SJCRH30 (cell line): ENCODE measurements at places on chromosomes 5 and 9. TPM values are rescaled to one million over a fixed set of nuclear protein-coding genes. Genes with fewer than 3 reads are reported as not detected.

Gene GABRA6
- not detected in 2 replicates for total RNA-seq

Gene CSF2
- total RNA-seq, result not detected in 2 replicates

Gene SLC24A2
- total RNA-seq, result not detected in 2 replicates

Gene MRPL36
- 46.9 and 52.5 TPM in 2 replicates for total RNA-seq

Gene SLC36A3
- total RNA-seq, result not detected in 2 replicates

Gene PTGES
- 0.76 and 0.91 TPM in 2 replicates for total RNA-seq

Gene SCGB3A2
- not detected in 2 replicates for total RNA-seq

Gene TMEM203
- total RNA-seq, result 57.3 and 60.5 TPM in 2 replicates

Gene ZNF366
- total RNA-seq, result 0.12 and 0.25 TPM in 2 replicates

Gene ANKRD20A1
- 0.05 TPM in 1 of 2 replicates, not detected in the other for total RNA-seq

Gene NR5A1
- not detected in 2 replicates for total RNA-seq

Gene FAXDC2
- total RNA-seq, result 2.6 and 4.2 TPM in 2 replicates

Gene IFNA21
- not detected in 2 replicates for total RNA-seq

Gene CPEB4
- 8.8 and 10.5 TPM in 2 replicates for total RNA-seq

Gene HOMER1
- 15.7 and 18.3 TPM in 2 replicates for total RNA-seq

Gene LTC4S
- total RNA-seq, result not detected in 2 replicates

Gene ZNF454
- total RNA-seq, result not detected in 2 replicates

Gene IL5
- not detected in 2 replicates for total RNA-seq

Gene GHR
- 31.2 and 34.0 TPM in 2 replicates for total RNA-seq

Gene CCNB1
- total RNA-seq, result 301 and 311 TPM in 2 replicates

Gene GPRIN1
- 6.5 and 6.9 TPM in 2 replicates for total RNA-seq

Gene RASEF
- total RNA-seq, result 10.5 and 12.6 TPM in 2 replicates
